ENCODE measurements at places on chromosomes 3 and 15.
A peak's percentile ranks its signal among the peaks of the same experiment; 100 is the strongest.

- DNase-seq, result peak; percentile 57
Measured at GRCh38 chr15:67105065-67105951, 39.9 kb downstream of the SMAD3 start.

GRCh38 chr3:175940881-175941280 is 1081.7 kb downstream of the NAALADL2 start:
- no peak for DNase-seq

DNA sequence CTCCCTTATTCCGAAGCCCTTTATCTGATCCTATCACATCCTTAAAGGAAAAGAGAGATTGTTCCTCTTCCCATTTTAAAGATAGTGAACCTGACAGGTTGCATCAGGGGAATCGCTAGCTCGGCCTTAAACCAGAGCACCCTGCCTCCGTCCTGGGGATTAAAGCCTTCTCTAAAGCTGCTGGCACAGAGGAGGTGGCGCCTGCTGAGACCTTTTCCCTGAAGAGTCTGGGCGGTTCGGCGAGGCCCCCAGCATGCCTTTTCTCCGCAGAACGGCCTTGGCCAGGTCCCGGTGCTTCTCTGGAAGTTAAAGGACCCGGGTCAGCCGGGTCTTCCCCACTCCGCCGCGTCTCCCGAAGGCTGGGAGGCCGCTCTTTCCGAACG is 593 bp downstream of the FAM219B start:
- DNase-seq, result no peak

GRCh38 chr15:42037656-42038055 is 16.8 kb upstream of the PLA2G4E start:
- DNase-seq, result peak; percentile 75

GRCh38 chr3:80408030-80408721 is 640.4 kb upstream of the ROBO1 start:
- DNase-seq, result no peak

DNA sequence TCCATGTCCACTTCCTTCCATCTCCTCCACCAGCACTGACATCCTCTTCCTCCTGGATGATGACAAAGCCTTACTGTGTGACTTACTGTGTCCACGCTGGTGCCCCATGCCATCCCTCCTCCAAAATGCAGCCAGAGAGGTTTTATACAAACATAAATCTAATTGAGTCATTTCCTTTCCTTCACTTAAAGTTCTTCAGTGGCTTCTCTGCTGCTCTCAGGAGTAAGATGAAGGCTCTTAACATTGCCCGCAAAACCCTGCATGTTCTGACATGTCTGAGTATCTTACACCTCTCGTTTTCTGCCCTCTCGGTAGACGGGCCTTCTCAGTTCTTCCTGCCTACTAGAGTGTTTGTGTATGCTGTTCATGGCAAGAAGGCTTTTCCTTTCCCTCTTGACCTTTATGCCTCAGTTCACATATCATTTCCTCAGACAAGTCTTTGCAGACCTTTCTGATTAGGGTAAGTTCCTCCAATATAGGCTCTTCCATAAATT is 175.5 kb downstream of the CFAP20DC start:
- no peak for DNase-seq

DNA sequence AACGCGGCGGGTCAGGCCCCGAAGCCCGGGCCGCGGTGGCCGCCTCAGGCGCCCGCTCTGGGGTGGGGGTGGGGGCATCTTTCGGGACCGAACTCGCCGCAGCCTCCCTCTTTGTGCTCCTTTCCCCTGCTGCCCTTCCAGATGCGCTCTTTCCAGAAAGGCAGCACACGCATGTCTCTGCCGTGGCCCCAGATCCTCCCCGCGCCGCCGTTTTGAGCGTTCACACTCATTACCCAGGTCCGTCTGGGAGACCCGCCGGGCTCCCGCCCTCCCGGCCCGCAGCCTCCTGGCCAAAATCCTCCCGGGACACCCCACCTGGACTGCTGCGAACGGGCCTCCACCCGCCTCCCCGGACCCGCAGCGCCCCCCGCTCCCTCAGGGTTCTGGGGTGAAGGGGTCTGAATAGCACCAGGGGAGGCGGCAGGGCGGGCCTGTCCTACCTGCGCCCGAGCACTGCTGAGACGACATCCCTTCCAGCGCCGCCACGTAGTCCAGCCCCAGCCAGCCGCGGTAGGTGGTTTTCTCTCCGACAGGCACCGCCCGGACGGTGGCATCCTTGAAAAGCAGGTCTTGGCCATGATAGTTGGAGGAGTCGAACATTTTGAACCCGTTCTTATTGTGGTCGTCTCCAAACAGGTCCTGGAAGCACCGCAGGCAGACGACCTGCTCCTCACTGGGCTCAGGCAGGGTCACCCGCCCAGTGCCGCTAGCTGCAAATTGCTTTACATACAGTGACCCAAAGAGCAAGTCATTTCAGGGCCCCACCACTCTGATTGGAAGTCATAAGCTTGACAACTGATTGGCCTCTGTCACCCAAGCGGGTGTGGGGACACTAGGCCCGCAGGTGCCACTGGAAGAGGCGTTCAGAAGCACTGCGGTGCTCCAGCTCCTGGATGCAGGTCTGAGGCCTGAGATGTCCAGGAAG is 25.9 kb downstream of the MELTF start:
- peak; percentile 44 for DNase-seq
